Renal cortex interstitium (tissue), 15 donors: ENCODE measurements at places on chromosomes 3 and 15. TPM values are rescaled to one million over a fixed set of nuclear protein-coding genes. Genes with fewer than 3 reads are reported as not detected.

The COPG1 gene
- polyA plus RNA-seq = 170 TPM

The SCG5 gene
- polyA plus RNA-seq = 26.6 TPM

The MESP1 gene
- 0.90 TPM for polyA plus RNA-seq

The FGF7 gene
- polyA plus RNA-seq = 20.0 TPM

The CAMKV gene
- 0.16 TPM for polyA plus RNA-seq

The BFSP2 gene
- not detected for polyA plus RNA-seq

The ZSCAN2 gene
- 30.9 TPM for polyA plus RNA-seq

The EXOG gene
- polyA plus RNA-seq = 19.8 TPM

The KCNAB1 gene
- polyA plus RNA-seq = 3.5 TPM

The CADPS gene
- polyA plus RNA-seq = 3.8 TPM

The CACNA2D3 gene
- 1.9 TPM for polyA plus RNA-seq

The GABRG3 gene
- 1.2 TPM for polyA plus RNA-seq

The EBLN2 gene
- 2.7 TPM for polyA plus RNA-seq

The MESP2 gene
- polyA plus RNA-seq = 0.44 TPM

The OIP5 gene
- polyA plus RNA-seq = 10.5 TPM

The FSIP1 gene
- 2.6 TPM for polyA plus RNA-seq

The TRAT1 gene
- 0.16 TPM for polyA plus RNA-seq

The DLL4 gene
- polyA plus RNA-seq = 8.4 TPM
